Stimulated activated CD4-positive, alpha-beta T cell treated with anti-CD3 and anti-CD28 coated beads, TNF-alpha, amount 100 ng/mL, for 4 hours (primary cell): ENCODE measurements at places on chromosomes 16 and 17.
A peak's percentile ranks its signal among the peaks of the same experiment; 100 is the strongest.

GRCh38 chr16:67943619-67944504 is at the start of gene LCAT:
Gene LCAT, minus strand, starts transcription at chr16:67944120. Its CDS starts 19 bp downstream, at chr16:67944101.
- no peak for DNase-seq

DNA sequence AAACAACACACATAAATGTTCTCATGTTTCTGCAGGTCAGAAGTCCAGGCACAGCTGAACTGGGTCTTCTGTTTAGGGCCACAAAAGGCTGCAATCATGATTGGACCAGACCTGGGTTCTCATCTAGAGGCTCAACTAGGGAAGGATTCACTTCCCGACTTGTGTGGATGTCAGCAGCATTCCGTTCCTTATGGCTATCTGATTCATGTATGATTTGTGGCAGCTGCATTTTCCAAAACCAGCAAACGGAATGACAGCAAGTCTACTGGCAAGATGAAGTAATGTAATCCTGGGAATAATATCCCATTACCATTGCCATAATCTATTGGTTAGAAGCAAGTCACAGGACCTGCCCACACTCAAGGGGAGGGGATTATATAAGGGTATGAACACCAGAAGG is 22.1 kb downstream of the CEP112 start:
- no peak for DNase-seq

- DNase-seq: no peak
These were observed 21.6 kb upstream of the MED9 start for GRCh38 chr17:17455173-17455572.

GRCh38 chr16:29124828-29125227 is 140.0 kb downstream of the LAT start:
- no peak for DNase-seq

GRCh38 chr17:50569592-50569991 is 9.1 kb downstream of the CACNA1G start:
- no peak for DNase-seq

- DNase-seq: no peak
These were observed 2.6 kb downstream of the MYL11 start for GRCh38 chr16:30377050-30377811.

- no peak for DNase-seq
These were observed 591 bp downstream of the NPW start for GRCh38 chr16:2019921-2020831.

GRCh38 chr16:23969468-23970297 is 133.9 kb downstream of the PRKCB start:
- no peak for DNase-seq

GRCh38 chr16:85461814-85462713 is 151.1 kb upstream of the GSE1 start:
- DNase-seq: peak; percentile 29

DNA sequence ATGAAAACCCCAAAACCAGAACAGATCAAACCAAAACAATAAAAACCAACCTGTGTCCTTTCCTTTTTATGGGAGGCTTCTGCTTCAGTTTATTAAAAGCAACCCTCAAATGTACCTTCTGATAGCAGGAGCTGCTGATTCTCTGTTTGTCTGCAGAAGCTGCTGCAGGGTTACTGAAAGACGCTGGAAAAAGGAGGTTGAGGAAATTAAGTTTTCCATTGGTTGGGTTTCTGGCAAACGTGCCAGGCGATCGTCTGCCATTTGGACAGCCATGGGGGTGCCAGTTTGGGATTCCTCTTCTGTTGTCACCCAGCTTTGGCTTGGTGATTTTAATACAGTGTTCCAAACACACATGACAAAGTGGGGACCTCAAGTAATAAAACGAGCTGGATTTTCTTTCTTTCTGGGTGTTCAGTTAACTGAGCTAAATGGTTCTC is 185.4 kb upstream of the ZFHX3 start:
- DNase-seq: no peak

DNA sequence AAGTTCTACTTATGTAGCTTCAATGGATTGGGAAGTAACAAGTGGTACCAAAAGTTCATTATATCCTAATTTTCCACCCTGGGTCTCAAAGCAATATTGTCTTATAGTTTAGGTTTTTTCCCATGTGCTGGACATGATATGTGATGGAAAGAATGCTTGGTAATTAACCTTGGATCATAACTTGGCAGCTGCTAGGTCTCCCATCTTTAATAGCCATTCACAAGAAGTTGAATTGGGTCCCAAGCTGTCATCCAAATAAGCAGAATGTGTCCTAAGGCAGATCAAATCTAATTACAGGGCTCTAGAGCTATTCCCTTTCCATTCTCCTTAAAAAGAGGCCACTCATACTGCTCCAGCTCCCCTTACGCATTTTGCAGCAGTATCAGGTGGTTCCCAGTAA is 44.7 kb upstream of the KCNJ16 start:
- no peak for DNase-seq

- no peak for DNase-seq
These were observed 88.1 kb upstream of the ZNF750 start for GRCh38 chr17:82927661-82928601.

DNA sequence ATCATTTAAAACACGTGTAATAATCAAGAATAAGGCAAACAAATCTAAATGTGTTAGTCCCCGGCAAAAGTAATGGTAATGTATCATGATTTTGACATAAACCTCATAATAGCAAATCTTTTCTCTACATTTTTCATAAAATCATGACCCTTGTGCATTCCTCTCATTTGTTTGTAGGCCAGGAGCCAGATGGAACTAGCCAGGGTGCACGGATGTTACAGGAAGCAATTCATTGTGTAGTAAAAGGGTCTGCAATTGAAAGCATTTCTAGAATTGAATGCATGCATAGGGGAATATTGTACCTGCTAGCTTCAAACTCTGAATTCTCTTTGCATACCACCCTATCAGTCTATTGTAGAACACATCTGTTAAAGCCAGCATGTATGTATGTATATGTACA is 66.6 kb downstream of the CNTNAP4 start:
- no peak for DNase-seq

DNA sequence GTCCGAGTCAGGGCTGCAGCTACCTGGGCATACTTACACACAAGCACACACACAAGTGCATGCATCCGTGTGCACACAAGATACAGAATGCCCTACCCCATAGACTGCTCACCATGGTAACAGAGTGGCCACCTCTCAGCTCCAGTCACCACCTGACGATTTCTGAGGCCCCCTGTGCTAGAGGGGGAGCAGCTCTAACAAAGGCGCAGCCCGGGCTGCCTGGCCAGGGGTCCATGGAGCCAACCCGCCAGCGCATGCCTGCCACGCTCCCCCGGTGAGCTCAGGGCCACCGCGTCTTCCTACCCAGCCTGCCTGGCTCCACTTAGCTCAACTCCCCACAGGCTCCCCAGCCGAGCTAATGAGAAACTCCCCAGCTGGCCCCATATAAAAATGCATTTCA is 75.5 kb downstream of the ZNF423 start:
- DNase-seq: no peak

- DNase-seq: no peak
These were observed 14.3 kb upstream of the PRKAR1A start for GRCh38 chr17:68497885-68498319.

- DNase-seq: no peak
These were observed 237.0 kb upstream of the SOX9 start for GRCh38 chr17:71883845-71884244.

DNA sequence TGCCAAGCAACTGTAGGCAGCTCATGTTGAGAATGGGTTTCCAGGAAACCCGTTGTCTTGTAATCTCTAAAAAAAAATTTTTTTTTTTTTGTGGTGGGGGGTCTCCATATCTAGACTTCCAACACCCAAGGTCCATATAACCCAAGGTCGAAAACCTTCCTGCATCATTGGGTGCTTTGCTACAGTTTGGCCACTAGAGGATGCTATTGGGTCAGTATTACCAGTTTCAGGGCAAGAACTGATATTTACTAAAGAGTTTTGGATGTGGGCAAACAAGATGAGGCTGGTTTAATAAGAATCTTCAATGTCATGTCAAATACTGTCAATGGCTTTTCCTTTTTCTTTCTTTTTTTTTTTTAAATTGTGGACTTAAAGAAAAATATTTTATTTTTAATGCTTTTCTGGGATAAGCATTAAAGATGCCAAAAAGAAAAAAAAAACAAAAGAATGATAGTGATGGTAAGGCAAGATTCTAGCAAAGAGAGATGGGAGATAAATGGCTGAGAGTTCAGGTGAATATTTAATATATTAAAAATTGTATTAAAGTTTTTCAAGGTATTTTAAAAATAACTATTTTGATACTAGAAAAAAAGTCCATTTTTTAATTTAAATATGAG is 62.2 kb downstream of the DHRS7C start:
- no peak for DNase-seq

- DNase-seq: no peak
These were observed at the start of gene CPNE2 for GRCh38 chr16:57091975-57092785. Gene CPNE2, plus strand, starts transcription at chr16:57092583. Its CDS starts 18,160 bp downstream, at chr16:57110743.

GRCh38 chr16:78915811-78916345 is 684.7 kb downstream of the MAF start:
- DNase-seq: no peak

GRCh38 chr16:68367030-68367429 is 56.2 kb downstream of the PRMT7 start:
- no peak for DNase-seq

- DNase-seq: no peak
These were observed 52.6 kb downstream of the CCDC57 start for GRCh38 chr17:82160075-82160474.

DNA sequence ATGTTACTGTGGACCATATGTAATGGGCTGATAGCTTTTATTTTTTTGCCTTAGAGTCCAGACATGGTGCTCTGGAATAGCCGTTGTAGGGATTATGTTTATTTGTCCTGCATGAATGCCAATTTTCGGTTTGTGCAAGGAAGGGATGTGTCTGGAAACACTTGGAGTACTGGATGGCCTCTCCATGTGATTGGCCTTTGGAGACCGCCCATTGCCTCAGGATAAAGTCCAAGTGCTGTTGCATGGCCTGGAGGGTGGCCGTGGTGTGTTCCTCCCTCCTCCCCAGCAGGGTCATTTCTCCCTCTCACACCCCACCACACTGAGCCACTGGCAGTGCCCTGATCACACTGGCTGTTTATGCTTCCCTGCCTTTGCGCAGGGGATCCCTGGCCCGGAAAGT is 93.9 kb downstream of the MSI2 start:
- no peak for DNase-seq

DNA sequence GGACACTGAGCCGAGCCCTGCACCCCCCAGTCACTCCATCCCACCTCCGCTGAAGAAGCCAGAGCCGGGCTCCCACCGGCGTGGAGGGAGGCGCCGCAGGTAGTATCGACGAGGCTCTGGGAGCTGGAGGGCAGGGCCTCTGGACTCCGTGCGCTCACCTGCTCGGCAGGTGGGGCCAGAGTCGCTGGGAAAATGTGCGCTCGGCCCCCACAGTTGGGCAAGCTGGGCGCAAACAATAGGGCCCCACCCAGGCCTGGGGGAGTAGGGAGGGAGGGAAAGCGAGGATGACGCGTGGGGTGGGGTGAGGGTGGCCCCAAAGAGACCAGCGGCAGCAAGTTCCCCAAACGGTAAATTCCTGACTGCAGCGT is 668 bp downstream of the JUP start:
- no peak for DNase-seq

- no peak for DNase-seq
These were observed 31.3 kb downstream of the NLRC5 start for GRCh38 chr16:57020651-57021050.
